ENCODE measurements at places on chromosomes 6 and 20. TPM values are rescaled to one million over a fixed set of nuclear protein-coding genes. Genes with fewer than 3 reads are reported as not detected.

The NKAIN4 gene
- polyA plus RNA-seq = not detected

The TRIM10 gene
- polyA plus RNA-seq = 0.12 TPM

The OPRM1 gene
- polyA plus RNA-seq = not detected

The ZSWIM1 gene
- 3.7 TPM for polyA plus RNA-seq

The MCCD1 gene
- polyA plus RNA-seq = not detected

The GFRAL gene
- not detected for polyA plus RNA-seq

The IL20RA gene
- polyA plus RNA-seq = 3.7 TPM

The MLIP gene
- polyA plus RNA-seq = 0.18 TPM

The JAG1 gene
- 32.3 TPM for polyA plus RNA-seq

The PYGB gene
- polyA plus RNA-seq = 61.6 TPM

DNA sequence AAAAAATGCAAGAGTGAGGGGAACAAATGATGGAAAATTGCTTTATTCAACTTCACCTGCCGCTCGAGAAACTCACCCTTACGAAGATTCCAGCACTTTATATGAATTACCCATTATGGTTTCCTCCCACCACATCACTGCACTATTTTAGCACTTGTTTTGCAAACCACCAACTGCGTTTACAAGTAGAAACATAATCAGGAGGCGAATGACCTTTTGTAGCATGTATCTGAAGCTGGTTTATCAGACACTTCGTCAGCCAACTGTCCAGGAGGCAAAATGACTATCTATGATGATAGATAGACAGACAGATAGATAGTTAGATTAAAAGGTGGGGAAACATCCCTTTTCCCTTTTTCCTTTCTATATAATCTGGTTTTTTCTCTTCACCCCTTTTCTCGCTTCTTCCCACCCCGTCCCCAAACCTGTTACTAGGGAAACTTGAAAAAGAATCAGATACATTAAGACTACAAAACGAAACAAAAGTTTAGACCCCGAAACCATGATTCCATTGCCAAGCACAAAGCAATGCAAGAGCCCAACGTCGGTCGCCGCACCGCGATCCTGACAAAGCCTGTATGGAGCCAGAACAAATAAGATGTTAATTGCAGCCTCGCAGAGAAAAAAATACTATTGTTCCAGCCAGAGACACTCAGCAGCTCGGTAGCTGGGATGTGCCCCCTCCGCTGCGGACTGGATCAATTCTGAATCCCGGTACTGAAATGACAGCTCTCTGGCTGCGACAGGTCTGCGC is 933 bp upstream of the ADGRB3 start:
- peak overlapping the region; percentile 65 for H3K4me3 ChIP-seq
- H3K36me3 ChIP-seq = no peaks in the 10 kb centered on the region
- no peaks in the 10 kb centered on the region for H3K4me1 ChIP-seq

GRCh38 chr6:149223120-149223903 is 94.2 kb upstream of the TAB2 start:
- H3K4me1 ChIP-seq = peaks cover 16% of the 10 kb centered on the region
- no peaks in the 10 kb centered on the region for H3K36me3 ChIP-seq
- no peak overlapping the region for H3K27ac ChIP-seq
- H3K27me3 ChIP-seq = no peaks in the 10 kb centered on the region
- H3K4me3 ChIP-seq = no peak overlapping the region
- DNase-seq = no peak

GRCh38 chr6:30334075-30334783 is 7.5 kb downstream of the TRIM39 start:
- H3K4me3 ChIP-seq = no peak overlapping the region
- H3K4me1 ChIP-seq = no peaks in the 10 kb centered on the region
- DNase-seq = no peak

DNA sequence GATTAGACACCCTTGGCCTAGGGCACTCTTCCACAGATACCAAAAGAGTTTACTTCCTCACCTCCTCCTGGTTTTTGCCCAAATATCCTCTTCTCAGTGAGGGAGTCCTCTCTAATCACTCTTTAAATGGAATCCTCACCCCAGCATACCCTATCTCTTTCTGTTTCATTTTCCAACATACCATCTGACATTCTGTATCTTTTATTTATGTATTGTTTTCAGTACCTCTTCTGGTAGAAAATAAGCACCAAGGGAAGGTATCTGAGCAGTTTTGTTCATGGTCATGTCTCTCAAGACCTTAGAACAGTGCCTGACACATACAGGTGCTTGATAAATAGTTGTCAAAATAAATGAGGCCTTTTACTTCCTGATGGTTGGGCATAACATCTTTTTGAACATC is 55.1 kb downstream of the KIAA0408 start:
- no peak overlapping the region for H3K27ac ChIP-seq
- no peaks in the 10 kb centered on the region for H3K4me1 ChIP-seq
- no peak for DNase-seq
- no peaks in the 10 kb centered on the region for H3K27me3 ChIP-seq

DNA sequence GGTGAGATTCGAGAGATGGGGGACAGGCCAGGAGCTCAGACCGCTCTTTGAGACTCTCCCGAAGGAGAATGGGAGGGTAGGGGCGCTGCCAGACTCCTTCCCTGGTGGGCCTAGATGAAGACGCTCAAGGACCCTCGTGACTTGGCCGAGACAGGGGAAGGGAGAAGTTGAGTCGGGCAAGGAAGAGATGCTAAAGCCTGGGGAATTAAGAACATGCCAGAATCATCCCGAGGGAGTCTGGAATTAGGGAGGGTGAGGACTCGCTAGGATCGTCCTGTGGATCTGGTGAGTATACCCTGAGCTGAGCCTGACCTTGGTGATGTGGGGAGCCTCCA is 529 bp downstream of the UBE2C start:
- no peak for DNase-seq
- peaks cover 15% of the 10 kb centered on the region for H3K36me3 ChIP-seq
- no peaks in the 10 kb centered on the region for H3K27me3 ChIP-seq

GRCh38 chr6:118320652-118321051 is 227.4 kb upstream of the PLN start:
- no peak overlapping the region for H3K4me3 ChIP-seq
- no peaks in the 10 kb centered on the region for H3K36me3 ChIP-seq
- no peaks in the 10 kb centered on the region for H3K4me1 ChIP-seq
- DNase-seq = peak; percentile 47

DNA sequence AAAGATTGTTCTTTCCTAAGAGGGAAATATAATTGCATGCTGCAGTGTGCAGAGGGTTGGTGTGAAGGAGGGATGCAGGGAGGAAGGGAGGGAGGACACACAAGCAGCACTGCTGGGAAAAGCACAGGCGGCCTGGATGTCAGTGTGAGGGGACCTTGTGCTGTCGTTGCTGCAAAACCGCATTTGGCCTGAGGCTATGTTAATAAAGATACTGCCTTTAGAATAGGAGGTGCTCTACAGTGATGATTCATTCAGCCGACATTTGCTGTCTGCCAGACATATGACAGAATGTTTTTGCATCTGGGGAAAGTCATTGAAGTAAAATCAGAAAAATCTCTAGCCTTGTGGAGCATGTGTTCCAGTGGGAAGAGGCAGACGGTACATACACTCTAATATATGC is 50.5 kb upstream of the TRIM26 start:
- no peak overlapping the region for H3K4me3 ChIP-seq
- H3K27ac ChIP-seq = no peak overlapping the region
- no peaks in the 10 kb centered on the region for H3K4me1 ChIP-seq
- no peaks in the 10 kb centered on the region for H3K27me3 ChIP-seq

DNA sequence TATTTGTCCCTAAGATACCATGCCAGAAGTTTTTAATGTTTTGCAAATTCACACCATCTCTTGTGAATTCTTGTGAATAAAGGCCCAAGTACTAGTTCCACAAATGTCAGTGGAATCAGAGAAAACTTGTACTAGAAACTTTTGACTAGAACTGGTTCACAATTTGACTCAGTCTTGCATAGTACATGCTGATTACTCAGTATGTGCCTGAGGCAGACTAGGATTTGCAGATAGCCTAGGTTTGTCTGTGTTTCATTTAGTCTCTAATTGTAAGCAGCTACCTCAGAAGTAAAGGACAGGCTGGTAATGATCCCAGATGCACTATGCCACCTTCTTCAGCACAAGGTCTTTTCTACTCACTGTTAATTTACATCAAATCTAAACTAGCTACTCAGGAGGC is 34.2 kb upstream of the GSTA4 start:
- H3K36me3 ChIP-seq = peaks cover 34% of the 10 kb centered on the region
- H3K27me3 ChIP-seq = no peaks in the 10 kb centered on the region
- no peak for DNase-seq

GRCh38 chr6:122817766-122818165 is 28.7 kb downstream of the SMPDL3A start:
- no peaks in the 10 kb centered on the region for H3K4me1 ChIP-seq
- no peaks in the 10 kb centered on the region for H3K27me3 ChIP-seq
- DNase-seq = no peak
- no peaks in the 10 kb centered on the region for H3K36me3 ChIP-seq
- H3K4me3 ChIP-seq = no peak overlapping the region
- H3K27ac ChIP-seq = no peak overlapping the region

DNA sequence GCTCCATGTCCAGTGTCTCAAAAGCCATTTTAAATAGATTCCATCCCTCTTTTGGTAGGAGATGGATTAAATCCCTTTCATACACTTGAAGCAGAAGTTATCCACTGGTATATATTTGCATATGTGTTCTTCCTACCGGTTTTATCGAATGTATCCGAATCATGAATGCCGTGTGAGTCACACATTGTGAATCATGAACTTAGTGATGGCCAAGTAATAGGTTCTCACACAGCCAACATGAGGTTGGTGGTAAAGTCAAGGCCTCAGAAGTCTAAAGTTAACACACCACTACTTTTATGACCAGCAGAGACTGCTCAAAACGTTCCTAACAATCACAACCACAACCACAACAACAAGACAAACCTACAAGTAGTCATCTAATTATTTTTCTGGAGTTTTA is 345.5 kb downstream of the THBS2 start:
- no peaks in the 10 kb centered on the region for H3K36me3 ChIP-seq
- H3K27me3 ChIP-seq = no peaks in the 10 kb centered on the region
- H3K4me3 ChIP-seq = no peak overlapping the region
- no peak overlapping the region for H3K27ac ChIP-seq
- H3K4me1 ChIP-seq = no peaks in the 10 kb centered on the region

DNA sequence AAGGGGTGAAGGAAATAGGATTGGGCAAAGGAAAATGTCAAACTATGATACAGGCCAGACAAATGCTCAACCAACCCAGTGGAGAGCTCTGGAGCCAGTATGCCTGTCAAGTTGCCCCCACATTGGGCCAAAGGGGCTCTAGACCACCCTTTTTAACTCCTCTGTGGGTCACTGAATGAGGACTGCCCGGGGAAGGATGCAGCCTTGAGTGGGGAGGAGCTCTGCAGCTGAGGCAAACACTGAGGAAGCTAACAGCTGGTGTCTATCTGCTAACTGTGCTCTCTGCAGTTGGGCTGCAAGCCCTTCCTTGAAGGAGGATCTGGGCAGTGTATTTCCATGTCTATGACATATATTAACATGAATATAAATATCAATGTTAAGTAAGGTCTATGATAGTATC is 98.4 kb upstream of the PRSS16 start:
- H3K27ac ChIP-seq = no peak overlapping the region
- H3K27me3 ChIP-seq = no peaks in the 10 kb centered on the region
- no peak overlapping the region for H3K4me3 ChIP-seq
- peak; percentile 76 for DNase-seq
- no peaks in the 10 kb centered on the region for H3K4me1 ChIP-seq
- no peaks in the 10 kb centered on the region for H3K36me3 ChIP-seq

- H3K4me1 ChIP-seq = no peaks in the 10 kb centered on the region
- no peak overlapping the region for H3K27ac ChIP-seq
- DNase-seq = no peak
Measured at GRCh38 chr20:43151901-43152300, 37.8 kb downstream of the PTPRT start.

GRCh38 chr6:167565388-167565787 is 240.5 kb downstream of the TTLL2 start:
- H3K27ac ChIP-seq = peak overlapping the region; percentile 29
- H3K36me3 ChIP-seq = no peaks in the 10 kb centered on the region
- H3K27me3 ChIP-seq = no peaks in the 10 kb centered on the region
- DNase-seq = no peak
- peaks cover 23% of the 10 kb centered on the region for H3K4me1 ChIP-seq

DNA sequence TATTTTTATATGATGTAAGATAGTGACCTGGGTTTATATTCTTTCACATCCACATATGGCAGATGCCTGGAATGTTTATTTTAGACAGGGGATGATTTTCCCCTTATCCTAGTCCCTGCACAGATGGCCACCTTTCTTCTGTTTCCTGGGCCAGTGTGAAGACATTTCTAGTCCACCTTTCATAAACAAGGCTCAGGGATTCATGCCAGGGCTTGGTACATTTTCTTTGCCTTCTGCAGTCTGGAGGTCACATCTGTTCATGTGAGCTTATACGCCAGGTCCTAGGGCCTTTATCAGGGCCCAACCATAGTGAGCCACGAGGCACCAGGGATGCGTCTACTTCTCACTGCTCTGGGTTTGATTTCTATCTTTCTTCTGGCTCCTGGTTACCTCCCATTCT is 38.0 kb upstream of the ERVFRD-1 start:
- H3K4me3 ChIP-seq = no peak overlapping the region
- no peak overlapping the region for H3K27ac ChIP-seq
- no peaks in the 10 kb centered on the region for H3K4me1 ChIP-seq
- no peak for DNase-seq
- H3K36me3 ChIP-seq = no peaks in the 10 kb centered on the region

GRCh38 chr20:14553774-14554534 is 216.5 kb upstream of the FLRT3 start:
- DNase-seq = no peak
- no peak overlapping the region for H3K27ac ChIP-seq
- no peak overlapping the region for H3K4me3 ChIP-seq
- no peaks in the 10 kb centered on the region for H3K27me3 ChIP-seq
- no peaks in the 10 kb centered on the region for H3K36me3 ChIP-seq

- no peaks in the 10 kb centered on the region for H3K36me3 ChIP-seq
- no peaks in the 10 kb centered on the region for H3K4me1 ChIP-seq
- no peak overlapping the region for H3K27ac ChIP-seq
- no peak overlapping the region for H3K4me3 ChIP-seq
Measured at GRCh38 chr6:85360794-85361642, 88.9 kb upstream of the NT5E start.

GRCh38 chr6:131015025-131015591 is 47.9 kb downstream of the EPB41L2 start:
- H3K36me3 ChIP-seq = no peaks in the 10 kb centered on the region
- H3K27me3 ChIP-seq = no peaks in the 10 kb centered on the region
- DNase-seq = no peak
- H3K4me3 ChIP-seq = no peak overlapping the region
- H3K27ac ChIP-seq = no peak overlapping the region
- no peaks in the 10 kb centered on the region for H3K4me1 ChIP-seq

DNA sequence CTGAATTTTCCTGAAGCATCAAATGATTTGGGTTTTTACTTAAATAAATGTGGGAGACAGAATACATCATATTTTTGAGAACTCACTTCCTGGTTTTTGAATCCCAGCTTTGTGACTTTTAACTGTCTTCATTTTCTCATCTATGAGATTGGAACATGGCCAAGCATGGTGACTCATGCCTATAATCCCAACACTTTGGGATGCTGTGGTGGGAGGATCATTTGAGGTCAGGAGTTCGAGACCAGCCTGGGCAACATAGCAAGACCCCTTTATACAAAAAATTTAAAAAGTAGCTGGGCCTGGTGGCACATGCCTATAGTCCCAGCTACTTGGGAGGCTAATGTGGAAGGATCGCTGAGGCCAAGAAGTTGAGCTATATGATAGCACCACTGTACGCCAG is 122.3 kb downstream of the QKI start:
- DNase-seq = no peak
- H3K4me3 ChIP-seq = no peak overlapping the region
- no peaks in the 10 kb centered on the region for H3K27me3 ChIP-seq
- H3K36me3 ChIP-seq = peaks cover 4% of the 10 kb centered on the region
- H3K27ac ChIP-seq = no peak overlapping the region
- no peaks in the 10 kb centered on the region for H3K4me1 ChIP-seq

GRCh38 chr6:113365191-113365590 is 492.0 kb upstream of the MARCKS start:
- no peaks in the 10 kb centered on the region for H3K36me3 ChIP-seq
- no peak overlapping the region for H3K27ac ChIP-seq
- no peaks in the 10 kb centered on the region for H3K4me1 ChIP-seq
- no peak overlapping the region for H3K4me3 ChIP-seq
- no peaks in the 10 kb centered on the region for H3K27me3 ChIP-seq
- no peak for DNase-seq
